SK-N-MC (cell line): ENCODE measurements at places on chromosomes 3 and 15.

GRCh38 chr3:100992231-100993012, 799 bp downstream of the ABI3BP start:
- peak; percentile 63 for DNase-seq

DNA sequence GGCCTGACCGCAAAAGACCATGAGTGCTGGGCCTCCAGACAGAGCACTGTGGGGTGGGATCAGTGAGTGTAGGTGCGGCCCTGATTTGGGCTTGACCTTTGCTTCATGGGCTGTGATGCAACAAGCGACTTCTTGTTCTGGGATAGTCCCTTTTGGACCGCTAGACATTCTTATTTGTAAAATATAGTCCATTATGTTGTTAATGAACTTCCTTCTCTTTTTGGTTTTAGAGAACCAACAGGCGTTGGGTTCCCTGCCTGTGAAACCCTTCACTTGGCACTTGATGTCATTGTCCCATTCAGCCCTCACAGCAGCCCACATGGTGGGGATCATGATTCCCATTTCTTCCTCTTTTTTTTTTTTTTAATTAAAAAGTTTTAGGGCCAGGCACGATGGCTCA, 15.8 kb upstream of the TRH start:
- DNase-seq, result no peak

DNA sequence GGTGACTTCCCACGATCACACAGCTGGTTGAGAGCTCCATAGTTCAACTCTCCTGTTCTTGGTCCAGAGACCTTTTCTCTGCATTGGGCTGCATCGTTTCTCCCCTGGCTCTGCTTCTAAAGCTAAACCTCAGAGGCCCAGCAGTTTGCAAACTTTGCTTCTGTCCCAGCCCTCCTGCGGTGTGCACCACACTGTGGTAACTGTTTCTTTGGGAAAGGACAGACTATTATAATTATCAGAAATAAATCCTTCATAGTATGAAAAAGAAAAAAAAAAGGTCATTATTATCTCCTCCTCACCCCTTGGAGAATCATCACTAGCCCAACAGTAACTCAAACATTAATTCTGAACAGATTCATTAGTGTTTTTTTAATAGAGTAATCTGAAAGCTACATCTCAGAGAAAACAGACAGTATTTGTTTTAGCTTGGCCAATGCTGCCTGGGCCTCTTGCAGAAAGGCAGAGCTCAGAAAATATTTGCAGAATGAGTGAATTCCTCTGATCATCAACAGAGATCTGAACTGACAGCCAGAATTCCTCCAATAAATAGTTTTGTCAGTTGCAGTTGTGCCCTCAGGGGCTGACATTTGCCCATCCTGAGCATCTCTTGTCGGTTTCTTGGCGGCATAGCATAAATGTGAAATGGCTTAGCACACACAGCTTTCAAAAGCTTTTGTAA, 52.9 kb downstream of the BFSP2 start:
- no peak for DNase-seq

- DNase-seq, result no peak
Measured at GRCh38 chr3:21185816-21186314, 565.1 kb downstream of the ZNF385D start.

DNA sequence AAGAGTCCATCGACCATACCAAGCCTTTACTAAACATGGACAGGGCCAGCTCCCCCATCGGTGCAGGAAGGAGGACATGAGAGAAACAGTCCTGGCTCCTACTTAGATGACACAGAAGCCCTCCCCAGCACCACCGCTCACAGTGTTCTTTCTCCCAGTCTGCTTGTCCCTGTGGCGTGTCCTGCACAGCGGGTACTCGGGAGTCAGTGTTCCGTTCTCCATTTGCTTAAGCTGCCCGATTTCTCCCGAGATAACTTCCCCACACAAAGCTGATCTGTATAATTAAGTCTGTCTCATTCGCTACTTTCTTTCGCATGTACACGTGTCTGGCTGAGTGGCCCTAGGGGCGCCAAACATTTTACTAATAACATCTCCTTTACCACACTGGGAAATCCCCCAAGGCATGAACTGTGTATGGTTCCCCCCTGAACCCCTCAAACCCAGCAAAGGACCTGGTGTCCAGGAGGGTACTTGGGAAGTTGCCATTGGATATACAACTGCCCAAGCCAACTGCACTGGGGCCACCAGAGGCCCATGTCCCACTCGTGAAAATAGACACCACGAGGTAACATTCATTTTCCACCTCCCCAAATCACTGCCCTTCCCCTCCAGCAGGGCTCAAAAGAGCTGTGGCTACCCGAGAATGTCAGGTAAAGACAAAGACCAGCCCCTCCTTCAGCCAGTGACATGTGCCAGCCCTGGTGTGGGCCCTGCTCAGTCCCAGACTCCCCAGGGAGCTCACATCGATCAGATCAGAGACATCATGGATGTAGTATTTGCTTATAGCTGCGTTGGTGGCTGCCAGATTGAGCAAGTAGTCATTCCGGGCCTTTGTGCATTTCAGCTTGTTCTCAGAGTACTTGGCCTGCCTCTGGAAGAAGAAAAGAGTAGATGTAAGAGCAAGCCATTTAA, 96.5 kb upstream of the RAD18 start:
- no peak for DNase-seq

DNA sequence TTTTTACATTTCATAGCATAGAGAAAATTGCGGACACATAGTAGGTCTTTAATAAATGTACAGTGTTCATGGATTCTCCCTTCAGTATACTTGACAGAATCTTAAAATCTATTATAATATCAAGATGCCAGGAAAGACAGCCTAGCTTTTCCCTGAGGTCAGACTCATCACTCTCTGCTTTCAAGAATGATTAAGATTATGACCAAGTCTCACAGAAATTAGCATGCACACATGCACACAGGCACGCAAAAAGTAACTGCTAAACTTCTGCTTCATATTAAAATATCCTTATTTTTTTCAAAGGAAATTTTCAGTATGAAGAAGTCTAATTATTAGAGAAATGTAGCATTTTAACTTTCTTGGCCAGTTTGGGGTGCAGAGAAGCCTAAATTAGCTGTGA, 493.8 kb upstream of the NECTIN3 start:
- DNase-seq, result no peak
